ENCODE measurements at places on chromosomes 6 and 20.
A peak's percentile ranks its signal among the peaks of the same experiment; 100 is the strongest.

GRCh38 chr20:24459733-24460132 lies 9.7 kb upstream of the SYNDIG1 start:
- DNase-seq = no peak

GRCh38 chr20:57808264-57809070 lies 98.7 kb upstream of the PMEPA1 start:
- DNase-seq = no peak

DNA sequence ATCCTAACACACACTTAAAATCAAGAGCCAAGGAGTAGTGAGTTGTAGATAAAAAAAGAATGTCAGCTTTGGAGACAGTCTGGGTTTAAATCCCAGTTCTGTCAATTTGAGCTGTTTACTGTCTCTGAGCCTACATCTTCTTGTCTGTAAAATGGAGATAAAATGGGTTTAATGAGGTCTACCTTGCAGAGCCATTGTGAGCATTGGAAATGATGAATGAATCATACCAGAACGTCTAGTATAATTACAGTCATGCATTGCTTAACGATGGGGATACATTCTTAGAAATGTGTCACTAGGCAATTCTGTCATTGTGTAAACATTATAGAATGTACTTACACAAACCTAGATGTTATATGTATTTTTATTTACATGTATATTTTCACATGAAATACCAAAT lies 17.6 kb upstream of the SGK2 start:
- DNase-seq = no peak

DNA sequence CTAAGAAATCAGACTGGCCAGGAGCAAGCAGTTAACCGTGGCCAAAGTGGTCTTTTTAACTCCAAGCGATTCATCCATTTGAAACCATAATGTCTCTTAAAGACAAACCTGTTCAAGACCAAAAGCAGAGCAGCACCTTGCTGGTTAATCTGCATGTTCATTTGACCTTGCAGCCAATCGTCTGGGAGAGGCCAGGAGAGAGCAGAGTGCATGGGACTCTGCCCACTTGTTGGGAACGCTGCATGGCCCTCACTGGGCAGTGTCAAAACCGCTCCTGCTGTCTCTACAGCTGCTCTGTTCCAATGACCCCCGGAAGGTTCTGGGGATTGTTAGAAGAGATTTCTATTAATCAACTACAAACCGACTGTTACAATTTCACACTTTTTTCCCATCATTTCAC lies 79.6 kb downstream of the OLIG3 start:
- no peak for DNase-seq

GRCh38 chr6:155402656-155403304 lies 52.9 kb downstream of the NOX3 start:
- no peak for DNase-seq

DNA sequence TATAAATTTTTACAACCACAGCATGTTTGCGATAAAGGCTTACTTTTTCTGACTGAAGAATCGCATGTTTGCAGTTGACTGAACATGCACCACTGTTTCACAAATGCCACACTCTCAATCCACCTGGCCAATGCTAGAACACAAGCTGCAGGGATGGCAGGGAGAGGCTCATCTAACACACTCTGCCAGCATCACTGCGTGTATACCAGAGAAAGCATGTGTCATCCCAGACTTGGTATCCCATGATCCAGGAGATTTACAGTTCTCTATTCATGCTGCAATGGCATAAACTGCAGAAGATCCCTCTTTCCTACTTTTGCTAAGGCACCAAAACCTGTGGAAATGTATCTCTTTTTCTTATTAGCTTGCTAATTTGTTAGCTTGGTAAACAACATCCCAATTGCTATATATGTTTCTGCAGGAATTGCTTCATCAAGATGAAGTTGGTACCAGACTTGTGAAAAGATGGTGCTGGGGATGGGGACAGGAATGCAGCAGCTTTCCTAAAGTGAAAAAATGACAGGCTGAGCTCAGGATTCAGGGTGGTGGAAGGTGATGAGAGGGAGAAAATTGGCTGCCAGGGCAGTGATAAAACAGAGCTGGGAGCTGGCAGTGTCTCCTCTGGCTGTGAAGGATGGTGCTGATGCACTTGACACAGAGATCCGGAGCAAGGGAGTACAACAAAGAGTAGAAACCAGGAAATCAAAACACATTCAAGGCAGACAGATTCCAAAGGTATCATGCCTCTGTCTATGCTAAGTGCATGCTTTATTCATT lies 186.9 kb downstream of the HIVEP2 start:
- no peak for DNase-seq

DNA sequence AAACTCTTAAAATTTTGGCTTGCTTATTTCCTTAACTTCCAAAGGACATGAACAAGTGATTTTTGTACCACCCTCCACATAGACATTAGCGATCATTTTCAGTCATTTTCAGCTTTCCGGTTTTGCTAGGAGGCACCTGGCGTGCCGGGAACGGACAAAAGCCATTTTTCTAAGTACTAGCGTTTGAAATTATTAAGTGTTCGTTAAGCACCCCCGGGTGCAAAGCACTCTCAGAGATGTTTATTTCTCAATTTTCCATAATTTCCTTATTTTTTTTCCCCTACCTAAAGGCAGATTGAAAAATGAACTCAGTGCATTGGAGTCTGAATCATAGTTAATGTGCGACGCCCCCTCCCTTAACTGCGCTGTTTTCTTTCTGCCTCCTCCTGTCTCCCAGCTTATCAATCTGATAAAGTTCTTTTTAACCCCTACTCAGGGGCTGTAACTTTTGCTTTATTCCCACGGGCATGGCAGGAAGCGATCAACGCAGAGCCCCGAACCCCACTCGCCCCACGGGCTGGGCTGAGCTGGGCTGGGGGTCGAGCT lies 58.2 kb downstream of the ZNF831 start:
- DNase-seq = no peak

- no peak for DNase-seq
These were observed 314.8 kb downstream of the SOX4 start for GRCh38 chr6:21908161-21908848.

GRCh38 chr6:26022132-26022472 lies 59.5 kb downstream of the TRIM38 start:
- peak; percentile 84 for DNase-seq

- DNase-seq = no peak
These were observed 399.9 kb upstream of the HSF2 start for GRCh38 chr6:121999456-122000065.

GRCh38 chr6:38337819-38338465 lies 301.8 kb downstream of the BTBD9 start:
- DNase-seq = peak; percentile 39

DNA sequence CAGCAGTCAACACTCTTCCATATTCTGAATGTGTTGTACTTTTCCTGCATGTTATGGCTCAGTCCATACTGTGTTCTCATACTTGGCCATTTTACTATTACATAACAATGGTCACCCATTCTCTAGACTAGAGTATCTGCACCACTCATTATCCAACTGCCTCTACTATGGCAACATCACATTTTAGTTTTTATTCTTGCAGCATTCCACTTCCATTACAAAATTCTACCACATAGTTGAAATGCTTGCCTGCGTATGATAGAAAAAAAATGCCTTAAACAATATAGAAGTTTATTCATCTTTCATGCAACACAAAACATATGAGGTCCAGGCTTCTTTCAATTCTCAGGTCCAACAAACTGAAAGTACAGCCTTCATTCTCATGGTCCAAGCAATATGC lies 128.0 kb downstream of the TENT5A start:
- DNase-seq = no peak

DNA sequence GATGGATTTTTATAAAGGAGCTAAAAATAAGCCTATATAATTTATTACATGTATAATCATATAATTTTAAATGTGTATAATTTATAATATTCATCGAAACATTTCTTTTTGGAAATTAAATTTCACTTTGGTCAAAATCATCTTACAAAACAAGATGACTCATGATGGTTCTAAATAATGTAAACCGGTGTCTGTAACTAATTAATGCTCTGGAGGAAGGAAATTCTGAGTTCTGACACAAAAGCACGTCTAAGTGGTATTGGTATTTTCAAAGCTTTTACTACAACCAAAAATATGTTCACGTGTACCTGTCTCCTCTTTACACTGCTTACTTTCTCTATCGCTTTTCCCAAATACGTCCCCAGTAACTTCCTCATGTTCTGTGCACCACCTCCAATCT lies 134.1 kb downstream of the MTHFD1L start:
- no peak for DNase-seq

DNA sequence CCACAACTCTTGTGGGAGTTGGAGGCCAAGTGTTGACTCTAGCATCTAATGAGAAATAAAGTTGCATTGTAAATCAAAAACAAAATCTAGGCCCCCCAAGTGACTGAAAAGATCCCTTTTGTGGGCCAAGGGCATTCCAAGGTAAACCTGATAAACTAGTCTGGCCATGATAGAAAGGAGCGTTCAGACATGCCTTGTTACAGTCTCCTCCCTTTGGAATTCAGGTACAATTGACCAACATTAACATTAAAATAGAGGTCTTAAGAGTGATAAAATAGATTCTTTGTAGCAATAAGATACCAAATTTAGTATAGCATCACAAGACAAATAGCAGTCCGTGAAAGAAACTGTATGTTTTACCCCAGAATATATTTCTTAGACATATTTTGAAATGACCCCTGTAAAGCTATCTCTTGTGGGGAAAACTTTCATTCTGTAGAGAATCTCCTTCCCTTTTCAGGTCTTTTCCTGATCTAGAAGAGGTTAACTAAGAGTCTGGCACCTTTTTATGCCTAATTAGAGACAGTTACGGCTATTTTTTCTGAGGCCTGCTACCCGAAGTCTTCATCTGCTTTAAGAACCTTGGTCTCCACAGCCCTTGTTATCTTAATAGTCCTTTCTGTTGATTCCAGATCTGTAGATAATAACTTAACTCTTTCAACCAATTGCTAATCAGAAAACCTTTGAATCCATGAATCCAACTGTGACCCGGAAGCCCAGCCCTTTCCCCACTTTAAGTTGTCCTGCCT lies 495.4 kb upstream of the MMS22L start:
- no peak for DNase-seq

DNA sequence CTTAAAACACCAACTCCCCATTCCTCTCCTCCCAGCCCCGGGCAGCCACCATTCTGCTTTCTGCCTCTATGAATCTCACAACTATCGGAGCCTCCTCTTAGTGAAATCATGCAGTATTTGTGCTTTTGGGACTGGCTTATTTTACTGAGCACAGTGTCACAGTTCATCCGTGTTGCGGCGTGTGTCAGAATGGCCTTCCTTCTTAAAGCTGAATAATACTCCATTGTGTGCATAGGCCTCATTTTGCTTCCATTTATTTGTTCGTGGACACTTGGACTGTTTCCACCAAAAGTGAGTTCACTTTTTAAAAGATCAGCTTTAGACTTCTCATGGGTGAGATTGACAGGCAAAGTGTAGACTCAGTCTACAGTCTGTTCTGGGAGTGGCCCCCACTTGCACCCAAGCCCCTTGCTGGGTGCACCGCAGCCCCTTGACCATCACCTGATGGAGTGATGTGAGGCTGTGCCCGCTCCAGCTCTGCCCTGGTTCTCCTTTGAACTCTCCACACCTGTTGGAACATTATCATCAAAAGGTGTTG lies 12.6 kb downstream of the DUSP22 start:
- no peak for DNase-seq

DNA sequence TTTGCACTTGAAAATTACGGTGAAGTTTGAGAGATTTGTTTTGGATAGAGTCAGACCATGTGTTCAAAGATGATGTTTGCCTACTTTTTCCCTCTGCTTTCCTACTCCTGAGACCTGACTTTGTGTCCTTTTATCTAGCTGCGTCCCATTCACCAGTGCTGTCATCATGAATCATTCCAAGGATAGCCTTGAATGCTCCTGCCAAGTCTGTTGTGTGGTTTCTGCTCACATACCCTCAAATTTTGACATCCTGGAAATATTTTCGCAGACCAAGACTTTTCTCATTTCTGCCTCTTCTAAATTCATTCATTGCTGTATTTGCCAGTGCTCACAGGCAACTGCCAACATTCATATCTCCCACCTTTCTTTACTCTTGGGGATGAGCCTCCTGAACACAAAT lies 175.9 kb upstream of the SCGN start:
- DNase-seq = no peak

GRCh38 chr6:72626126-72626525 lies 4.3 kb downstream of the KCNQ5 start:
- DNase-seq = no peak

GRCh38 chr20:58667975-58668374 lies 16.9 kb downstream of the STX16 start:
- no peak for DNase-seq

DNA sequence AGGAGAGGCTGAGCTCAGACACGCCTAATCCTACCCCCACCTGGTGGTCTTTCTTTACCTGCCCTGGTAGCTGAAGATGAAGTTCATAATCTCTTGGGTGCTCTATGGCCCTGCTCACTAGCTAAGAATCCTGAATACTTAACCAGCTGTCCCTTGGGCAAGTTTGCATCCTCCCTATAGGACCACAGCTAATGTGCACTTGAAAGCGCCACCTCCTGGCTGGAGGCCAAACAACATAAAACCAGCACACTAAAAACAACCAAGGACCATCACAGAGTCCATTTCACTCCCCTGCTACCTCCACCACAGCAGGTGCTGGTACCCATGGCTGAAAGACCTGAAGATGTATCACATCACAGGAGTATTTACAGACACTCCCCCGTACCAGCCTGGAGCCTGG lies 155.5 kb upstream of the SLC24A3 start:
- DNase-seq = no peak

GRCh38 chr6:51805517-51805916 lies 281.9 kb downstream of the PKHD1 start:
- no peak for DNase-seq

- no peak for DNase-seq
These were observed 47.0 kb downstream of the ZDHHC14 start for GRCh38 chr6:157427969-157428368.

DNA sequence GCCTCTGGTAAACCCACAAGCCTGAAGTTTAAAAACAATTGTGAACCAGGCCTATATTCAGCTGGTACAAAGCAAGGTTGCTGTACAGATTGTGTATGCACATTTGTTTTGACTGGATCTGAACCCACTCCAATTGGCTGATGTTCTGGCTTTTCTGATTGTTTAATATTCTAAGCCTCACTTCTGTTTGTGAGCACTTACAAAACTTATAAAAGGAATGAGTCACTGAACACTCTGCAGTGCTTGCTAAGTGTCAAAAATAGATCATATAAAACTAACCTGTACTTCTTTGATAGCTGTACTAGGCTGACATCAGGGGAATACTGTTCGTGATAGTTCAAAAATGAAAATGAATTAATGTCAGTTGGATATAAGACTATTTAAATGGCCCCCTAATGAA lies 12.1 kb downstream of the COL21A1 start:
- peak; percentile 16 for DNase-seq

DNA sequence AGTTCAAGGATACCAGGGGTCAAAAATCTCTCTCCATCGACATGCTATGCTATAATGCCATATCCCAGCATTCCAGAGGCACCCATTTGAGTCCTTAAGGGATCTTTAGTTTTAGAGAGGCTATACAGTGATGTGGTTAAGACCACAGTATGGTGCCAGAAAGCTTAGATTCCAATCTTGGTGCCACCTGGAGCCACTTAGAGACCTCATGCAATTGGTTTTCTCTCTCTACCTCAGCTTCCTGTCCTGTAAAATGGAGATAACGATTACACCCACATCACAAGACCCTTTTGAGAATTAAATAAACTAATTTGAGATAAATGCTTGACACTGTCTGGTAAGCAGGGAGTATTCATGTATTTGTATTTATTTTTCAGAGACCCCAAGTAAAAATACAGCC lies 39.0 kb downstream of the PLAGL1 start:
- no peak for DNase-seq
